ENCODE measurements at places on chromosomes 7 and 10.

DNA sequence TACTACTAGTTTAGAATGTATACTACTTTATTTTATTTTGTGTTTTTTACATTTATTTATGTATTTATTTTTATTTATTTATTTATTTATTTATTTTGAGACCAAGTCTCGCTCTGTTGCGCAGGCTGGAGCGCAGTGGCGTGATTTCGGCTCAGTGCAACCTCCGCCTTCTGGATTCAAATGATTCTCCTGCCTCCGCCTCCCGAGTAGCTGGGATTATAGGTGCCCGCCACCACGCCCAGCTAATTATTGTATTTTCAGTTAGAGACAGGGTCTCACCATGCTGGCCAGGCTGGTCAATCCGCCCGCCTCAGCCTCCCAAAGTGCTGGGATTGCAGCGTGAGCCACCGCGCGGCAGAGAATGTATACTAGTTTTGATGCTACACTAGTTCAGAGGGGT, 2.0 kb upstream of the PARD3 start:
- no peak for DNase-seq

GRCh38 chr7:47852330-47853245, 95.7 kb downstream of the PKD1L1 start:
- no peak for DNase-seq

- DNase-seq, result no peak
Observed at GRCh38 chr7:159036916-159037605, 107.6 kb downstream of the VIPR2 start.

- DNase-seq, result no peak
Observed at GRCh38 chr7:99115379-99115778, 28.5 kb downstream of the SMURF1 start.

GRCh38 chr7:49346195-49346899, 422.0 kb downstream of the CDC14C start:
- no peak for DNase-seq
